Stimulated activated CD8-positive, alpha-beta memory T cell treated with anti-CD3 and anti-CD28 coated beads, Interleukin-4, amount 100 ng/mL, for 1 hour (primary cell): ENCODE measurements at places on chromosomes 12 and 14.

DNA sequence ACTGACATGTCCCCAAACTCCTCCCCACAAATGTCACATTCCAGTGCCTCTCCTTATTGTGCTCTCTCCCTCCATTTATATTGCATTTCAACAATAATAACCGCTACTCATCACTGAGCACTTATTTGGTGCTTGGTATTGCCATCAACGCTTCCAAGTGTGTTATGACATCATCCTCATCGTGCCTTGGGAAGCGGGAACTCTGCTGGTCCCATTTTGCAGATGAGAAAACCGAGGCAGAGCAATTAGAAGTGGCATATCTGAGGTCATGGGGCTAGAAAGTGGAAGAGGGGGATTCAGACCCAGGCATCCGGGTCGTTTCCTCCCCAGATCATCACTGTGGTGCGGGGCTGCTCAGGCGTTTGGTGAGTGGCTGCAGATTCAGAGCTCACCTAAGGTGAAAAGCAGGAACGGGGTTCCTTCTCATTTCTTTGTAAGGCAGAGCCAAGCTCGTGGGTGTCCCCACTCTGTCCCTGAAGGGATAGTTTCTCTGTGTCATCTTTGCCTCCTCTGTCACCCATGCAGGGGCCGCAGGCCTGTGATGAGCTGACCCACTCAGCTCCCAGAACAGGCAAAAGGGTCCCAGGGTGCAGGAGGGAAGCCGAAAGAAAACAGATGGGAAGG lies 5.5 kb upstream of the FZD10 start:
- no peak for DNase-seq

- no peak for DNase-seq
Measured at GRCh38 chr14:81408595-81408994, 8.5 kb upstream of the STON2 start.

GRCh38 chr12:94126067-94126466 lies 22.3 kb upstream of the PLXNC1 start:
- no peak for DNase-seq

- no peak for DNase-seq
Measured at GRCh38 chr14:64195199-64195598, 99.0 kb downstream of the ESR2 start.

GRCh38 chr12:39675263-39675662 lies 55.7 kb upstream of the ABCD2 start:
- DNase-seq: no peak

DNA sequence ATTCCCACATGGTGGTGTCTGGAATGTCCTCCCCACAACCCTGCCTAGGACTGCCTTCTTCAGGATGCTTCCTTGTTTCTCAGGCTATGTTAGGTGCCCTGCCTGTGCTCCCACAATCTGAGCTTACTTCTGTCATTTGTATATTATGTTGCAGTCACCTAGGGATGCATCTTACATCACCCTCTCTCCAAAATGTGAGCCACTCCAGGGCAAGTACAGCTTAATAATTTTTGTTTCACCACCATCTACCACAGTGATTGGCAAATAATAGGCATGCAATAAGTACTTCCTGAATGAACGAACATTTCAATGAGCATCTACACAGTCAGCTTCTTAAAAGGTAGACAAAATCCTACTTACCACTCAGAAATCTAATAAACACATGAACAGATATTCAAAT lies 37.6 kb downstream of the ZFYVE26 start:
- no peak for DNase-seq

DNA sequence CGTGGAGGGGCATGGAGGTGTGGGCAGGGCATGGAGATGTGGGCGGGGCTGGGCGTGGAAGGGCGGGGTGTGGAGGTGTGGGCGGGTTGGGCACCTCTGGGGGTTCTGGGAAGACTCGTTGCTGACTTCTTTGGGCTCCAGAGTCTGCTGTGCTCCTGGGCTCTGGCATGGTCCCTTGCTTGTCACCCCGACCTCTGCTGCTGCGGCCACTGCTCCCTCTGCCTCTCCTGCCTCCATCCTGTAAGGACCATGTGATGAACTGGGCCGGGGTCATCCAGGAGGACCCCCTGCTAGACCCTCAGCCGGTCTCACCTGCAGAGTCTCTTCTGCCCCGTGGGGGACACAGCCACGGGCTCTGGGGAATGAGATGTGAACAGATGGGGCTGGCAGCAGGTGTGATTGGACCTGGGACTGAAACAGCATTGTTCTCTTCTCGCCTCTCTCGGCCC lies 15.3 kb downstream of the NOC4L start:
- no peak for DNase-seq

DNA sequence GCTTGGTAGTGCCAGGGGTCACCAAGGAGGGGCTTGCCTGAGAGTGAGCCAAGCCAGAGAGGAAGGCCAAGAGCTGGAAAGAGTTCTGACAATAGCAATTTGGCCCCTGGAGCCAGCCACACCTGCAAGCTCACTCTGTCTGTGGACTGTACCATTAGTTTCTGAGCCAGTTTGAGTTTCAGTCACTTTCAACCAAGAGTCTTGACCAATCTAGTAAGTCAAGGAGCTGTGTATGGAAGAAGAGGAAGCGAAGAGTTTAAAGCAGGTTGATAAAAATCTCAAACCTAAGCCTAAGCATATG lies 38.5 kb downstream of the NT5DC3 start:
- no peak for DNase-seq

GRCh38 chr14:41586237-41586636 lies 20.4 kb upstream of the LRFN5 start:
- DNase-seq: no peak

- DNase-seq: no peak
Measured at GRCh38 chr12:52494100-52494499, 1.0 kb upstream of the KRT6A start.

GRCh38 chr12:130815028-130815741 lies 23.9 kb downstream of the STX2 start:
- no peak for DNase-seq

- DNase-seq: no peak
Measured at GRCh38 chr14:100893760-100894159, 9.8 kb downstream of the RTL1 start.

DNA sequence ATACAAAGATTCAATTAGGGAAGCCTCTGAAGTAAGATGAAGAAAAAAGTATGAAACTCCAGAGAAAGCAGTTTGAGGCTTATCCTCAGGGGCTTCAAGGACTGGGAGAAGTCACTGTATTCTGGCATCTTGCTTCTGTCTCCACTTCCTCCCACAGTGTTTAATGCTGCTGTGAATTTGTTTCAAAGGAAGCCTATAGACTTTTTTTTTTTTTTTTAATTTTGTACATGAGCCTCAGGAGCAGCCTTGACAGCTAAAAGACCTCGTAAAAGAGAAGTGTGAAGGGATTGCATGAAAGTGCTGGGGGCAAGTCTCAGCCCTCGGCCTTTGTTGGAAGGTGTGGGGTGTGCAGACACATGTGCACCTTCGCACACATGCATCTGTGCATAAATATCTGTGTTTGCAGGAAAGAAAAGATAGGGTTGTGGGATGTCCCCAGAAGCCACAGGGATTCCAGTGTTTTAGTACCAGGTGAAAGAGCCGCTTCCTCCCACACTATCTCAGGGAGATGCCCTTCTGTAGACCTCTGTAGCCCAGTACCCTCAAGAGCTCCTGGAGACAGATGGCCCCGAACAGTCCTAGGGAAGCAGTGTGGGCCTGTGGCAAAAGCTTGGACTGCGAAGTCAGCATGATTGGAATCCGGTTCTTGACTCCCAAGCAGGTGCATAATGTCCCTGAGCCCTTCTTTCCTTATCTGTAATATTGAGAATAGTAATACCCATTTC lies 193.5 kb upstream of the BCL2L14 start:
- DNase-seq: no peak

- no peak for DNase-seq
Measured at GRCh38 chr14:57139173-57139572, 129.5 kb downstream of the EXOC5 start.

- no peak for DNase-seq
Measured at GRCh38 chr12:53955036-53955775, 503 bp downstream of the HOXC12 start.

- no peak for DNase-seq
Measured at GRCh38 chr14:67853715-67854114, 34.1 kb downstream of the RAD51B start.

DNA sequence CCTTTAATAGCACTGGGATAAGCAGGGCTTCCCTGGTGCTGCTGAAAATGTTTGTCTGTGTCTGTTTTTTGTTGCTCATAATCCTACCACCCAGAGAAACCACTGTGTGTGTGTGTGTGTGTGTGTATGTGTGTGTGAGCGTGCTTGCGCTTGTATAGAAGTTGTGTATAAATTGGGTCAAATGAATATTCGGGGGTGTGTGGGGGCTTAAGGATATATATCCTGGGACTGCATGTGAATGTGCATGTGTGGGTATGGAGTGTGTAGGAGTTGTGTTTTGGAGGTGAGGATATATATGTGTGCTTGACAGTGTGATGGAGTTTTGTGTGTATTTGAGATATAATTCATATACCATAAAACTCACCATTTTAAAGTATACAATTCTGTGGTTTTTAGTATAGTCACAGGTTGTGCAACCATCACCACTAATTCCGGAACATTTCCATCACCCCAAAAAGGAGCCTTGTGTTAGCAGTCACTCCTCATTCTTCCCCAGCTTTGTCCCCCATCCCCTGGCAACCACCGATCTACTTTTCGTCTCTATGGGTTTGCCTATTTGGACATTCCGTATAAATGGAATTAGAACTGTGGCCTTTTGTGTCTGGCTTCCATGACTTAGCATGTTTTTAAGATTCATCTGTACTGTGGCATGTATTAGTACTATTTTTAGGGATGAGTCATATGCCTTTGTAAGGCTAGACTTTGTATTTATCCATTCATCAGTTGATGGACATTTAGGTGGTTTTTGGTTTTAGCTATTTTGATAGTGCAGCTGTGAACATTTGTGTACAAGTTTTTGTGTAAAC lies 25.6 kb downstream of the TCTN1 start:
- DNase-seq: no peak

DNA sequence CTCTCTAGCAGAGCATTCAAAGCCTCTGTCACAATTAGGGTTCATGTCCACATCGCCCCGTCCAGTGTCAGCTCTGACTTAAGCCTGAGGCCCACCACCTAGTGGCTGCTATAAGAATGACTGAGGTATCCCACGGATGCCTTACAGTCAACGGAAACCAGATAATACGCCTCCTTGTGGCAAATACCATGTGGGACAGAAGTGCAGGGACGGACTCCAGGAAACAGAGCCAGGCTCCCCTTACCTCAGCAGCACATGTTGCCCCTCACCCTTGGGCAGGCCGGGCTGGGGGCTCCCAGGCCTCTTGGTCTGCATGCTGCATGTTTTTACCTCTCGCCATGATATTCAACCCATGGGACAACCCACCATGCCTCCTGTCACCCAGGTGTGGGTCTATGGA lies 86.3 kb downstream of the VWF start:
- no peak for DNase-seq

DNA sequence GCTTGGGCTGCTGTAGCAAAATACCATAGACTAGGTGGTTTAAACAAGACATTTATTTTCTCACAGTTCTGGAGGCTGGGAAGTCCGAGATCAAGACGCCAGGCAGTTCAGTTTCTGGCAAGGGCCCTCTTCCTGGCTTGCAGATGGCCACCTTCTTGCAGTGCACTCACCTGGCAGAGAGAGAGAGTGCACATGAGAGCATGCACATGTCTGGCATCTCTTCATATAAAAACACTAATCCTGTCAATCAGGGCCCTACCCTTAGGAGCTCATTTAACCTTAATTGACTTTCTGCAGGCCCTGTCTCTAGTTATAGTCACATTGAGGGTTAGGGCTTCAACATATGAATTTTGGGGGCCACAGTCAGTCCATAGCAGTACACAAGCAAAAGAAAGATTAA lies 12.4 kb upstream of the EVL start:
- DNase-seq: no peak

DNA sequence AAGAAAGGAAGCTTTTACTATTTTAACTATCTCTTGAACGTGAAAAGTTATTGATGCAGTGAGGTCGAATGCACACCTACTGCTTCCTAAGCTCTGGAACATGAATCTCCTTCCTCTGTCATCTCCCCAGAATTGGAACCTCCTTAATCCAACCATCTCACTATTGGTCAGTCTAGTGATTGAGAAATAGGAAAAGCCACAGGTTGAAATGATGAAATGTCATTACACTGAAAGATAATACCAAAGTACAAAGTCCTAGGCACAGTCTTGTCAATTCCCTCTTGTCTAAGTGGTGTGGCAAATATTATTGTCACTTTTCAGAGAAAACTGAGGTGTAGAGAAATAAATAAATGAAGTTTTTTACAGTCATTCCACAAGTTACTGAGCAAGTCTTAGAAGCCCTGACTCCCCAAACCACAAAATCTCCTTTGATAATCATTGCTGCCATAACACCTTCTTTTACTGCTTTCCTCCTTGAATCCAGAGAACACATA lies 19.5 kb upstream of the HIGD1C start:
- no peak for DNase-seq

- DNase-seq: no peak
Measured at GRCh38 chr14:31895206-31895605, 181.9 kb upstream of the ARHGAP5 start.

DNA sequence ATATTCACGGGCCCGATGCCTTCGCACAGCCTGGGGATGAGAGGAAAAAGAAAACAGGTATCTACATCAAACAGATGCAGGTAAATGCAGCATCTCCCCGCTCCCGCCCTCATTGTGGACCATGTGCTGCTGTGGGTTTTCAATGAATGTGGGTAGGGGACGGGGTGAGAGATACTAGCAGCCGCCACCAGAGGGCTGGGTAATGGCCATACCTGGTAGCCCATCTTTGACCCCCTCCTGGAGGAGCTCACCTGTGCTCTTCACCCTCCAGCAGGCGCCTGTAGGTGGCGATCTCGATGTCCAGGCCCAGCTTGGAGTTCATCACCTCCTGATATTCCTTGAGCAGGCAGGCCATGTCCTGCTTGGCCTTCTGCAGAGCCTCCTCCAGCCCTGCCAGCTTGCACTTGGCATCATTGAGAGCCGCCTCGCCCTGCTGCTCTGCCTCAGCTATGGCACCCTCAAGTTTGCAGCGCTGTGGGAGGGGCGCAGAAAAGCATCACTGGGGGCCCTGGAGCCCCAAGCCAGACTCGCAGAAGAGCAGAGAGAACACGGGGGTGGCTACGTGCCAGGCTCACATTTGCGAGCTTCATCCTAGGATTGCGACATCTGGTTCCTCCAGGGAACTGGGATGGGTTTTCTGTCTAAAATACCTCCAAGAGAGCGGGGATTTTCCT lies 10.2 kb downstream of the KRT82 start:
- DNase-seq: no peak

- DNase-seq: no peak
Measured at GRCh38 chr12:9237286-9237685, 29.1 kb upstream of the PZP start.

DNA sequence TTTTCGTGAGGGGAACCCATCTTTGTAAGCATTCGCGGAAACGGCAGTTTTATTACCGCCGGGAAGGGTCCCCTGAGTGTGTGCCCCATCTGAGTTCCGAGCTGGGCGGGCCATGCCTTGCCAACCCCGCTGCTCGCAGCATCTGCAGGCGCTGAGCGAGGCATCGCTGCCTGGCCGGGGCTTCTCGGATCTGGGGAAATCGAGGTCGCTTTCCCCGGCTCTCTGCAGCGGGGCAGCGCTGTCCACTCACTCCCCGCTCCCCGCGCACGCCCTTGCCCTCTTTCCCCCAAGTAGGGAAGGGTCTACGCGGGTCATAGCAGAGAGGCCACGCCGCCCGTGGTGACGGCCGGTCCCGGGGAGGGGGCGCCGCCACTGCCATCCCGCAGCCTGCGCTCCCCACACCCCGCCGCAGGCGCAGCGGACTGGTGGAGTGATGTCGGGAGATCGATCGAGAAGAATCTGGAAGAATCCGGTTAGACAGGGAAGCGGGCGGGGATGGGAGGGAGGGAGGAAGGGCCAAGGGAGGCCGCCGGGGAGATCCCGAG lies 507 bp upstream of the FKBP4 start:
- DNase-seq: no peak
